ENCODE measurements at places on chromosomes 5 and 9. TPM values are rescaled to one million over a fixed set of nuclear protein-coding genes. Genes with fewer than 3 reads are reported as not detected.

Gene SIT1
- total RNA-seq = 0.67 TPM

Gene ALDH7A1
- 63.0 TPM for total RNA-seq

Gene MOB3B
- 14.9 TPM for total RNA-seq

Gene GCNT1
- total RNA-seq = 9.2 TPM

Gene PHF24
- total RNA-seq = 0.45 TPM

Gene AHRR
- total RNA-seq = 5.1 TPM

Gene WDR38
- total RNA-seq = not detected

Gene TMEM252
- total RNA-seq = not detected

Gene MYORG
- 6.6 TPM for total RNA-seq

Gene DOCK8
- 31.4 TPM for total RNA-seq

Gene TRAF2
- 17.0 TPM for total RNA-seq

Gene C5orf24
- 50.1 TPM for total RNA-seq

Data from sciatic nerve (tissue), 2 donors.